ENCODE measurements at places on chromosomes 12 and 14. TPM values are rescaled to one million over a fixed set of nuclear protein-coding genes. Genes with fewer than 3 reads are reported as not detected.

DNA sequence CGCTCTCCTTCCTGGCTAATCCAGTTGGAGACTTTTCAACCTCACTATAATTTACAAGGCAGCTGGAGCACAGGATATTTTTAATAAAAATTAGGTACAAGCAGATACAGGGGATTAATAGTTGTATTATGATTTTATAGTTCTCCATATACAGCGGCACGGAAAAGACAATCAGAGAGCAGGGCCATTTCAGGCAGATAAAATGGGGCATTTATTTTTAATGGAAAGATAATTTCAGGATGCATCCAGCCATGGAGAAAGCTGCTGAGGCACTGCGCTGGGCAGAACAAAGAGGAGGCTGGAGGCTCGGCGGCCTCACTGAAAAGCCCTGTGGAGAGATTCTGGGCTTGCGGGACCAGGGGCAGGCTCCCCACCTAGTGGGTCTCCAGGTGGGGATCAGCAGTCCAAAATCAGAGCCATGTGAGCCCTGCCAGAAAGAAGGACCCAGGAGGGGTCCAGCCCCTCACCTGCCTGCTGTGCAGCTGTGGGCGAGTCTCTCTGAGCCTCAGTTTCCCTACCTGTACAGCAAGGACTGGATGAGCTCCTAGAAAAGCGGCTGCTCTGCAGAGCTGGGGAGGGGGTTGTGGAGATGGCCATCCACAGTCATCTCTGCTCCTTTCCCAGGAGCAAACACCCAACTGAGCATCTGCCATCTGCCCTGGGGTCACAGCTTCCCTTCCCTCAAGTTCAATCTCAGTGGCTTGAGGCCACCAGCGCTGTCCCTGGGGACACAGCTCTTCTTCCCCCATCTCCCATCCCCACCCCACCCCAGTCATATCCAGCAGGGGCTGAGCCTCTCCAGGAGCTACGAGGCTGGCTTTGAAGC is 23.9 kb upstream of the C14orf180 start:
- H3K27ac ChIP-seq: no peak overlapping the region
- no peaks in the 10 kb centered on the region for H3K36me3 ChIP-seq
- H3K4me3 ChIP-seq: no peak overlapping the region
- H3K4me1 ChIP-seq: no peaks in the 10 kb centered on the region
- DNase-seq: no peak
- no peaks in the 10 kb centered on the region for H3K27me3 ChIP-seq

- no peaks in the 10 kb centered on the region for H3K36me3 ChIP-seq
- no peak overlapping the region for H3K27ac ChIP-seq
- DNase-seq: no peak
These were observed 1.7 kb upstream of the ITGA5 start for GRCh38 chr12:54420766-54421144.

KRT78 gene
- not detected for total RNA-seq

PTCSC3 gene
- not detected for total RNA-seq

PWP1 gene
- total RNA-seq: 123 TPM

GNB3 gene
- 5.2 TPM for total RNA-seq

CLEC2B gene
- total RNA-seq: not detected
